ENCODE measurements at places on chromosomes 1 and 21.
A peak's percentile ranks its signal among the peaks of the same experiment; 100 is the strongest.

DNA sequence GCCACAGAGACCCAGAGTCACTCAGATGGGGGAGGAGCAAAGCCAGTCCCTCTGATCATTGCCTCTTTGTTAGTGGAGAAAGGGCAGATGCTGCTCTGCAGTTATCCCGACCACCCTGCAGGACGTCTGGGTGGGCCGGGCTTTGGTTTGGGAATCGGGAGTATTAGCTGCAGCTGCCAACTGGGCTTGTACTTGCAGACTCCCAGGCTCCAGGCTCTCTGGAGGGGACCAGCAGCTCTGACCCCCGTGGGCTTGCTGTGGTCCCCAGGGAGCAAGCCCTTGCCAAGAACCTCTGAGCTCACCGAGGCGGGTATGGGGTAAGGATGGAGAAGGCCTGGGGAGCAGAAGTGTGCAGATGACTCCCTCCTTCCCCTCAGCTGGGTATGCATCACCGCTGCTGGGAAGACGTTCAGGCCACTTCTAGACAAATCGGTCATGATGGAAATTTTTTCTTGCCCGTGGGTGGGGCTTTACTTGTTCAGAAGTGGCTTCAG, 21.6 kb downstream of the MAPKAPK2 start:
- DNase-seq, result peak; percentile 76

DNA sequence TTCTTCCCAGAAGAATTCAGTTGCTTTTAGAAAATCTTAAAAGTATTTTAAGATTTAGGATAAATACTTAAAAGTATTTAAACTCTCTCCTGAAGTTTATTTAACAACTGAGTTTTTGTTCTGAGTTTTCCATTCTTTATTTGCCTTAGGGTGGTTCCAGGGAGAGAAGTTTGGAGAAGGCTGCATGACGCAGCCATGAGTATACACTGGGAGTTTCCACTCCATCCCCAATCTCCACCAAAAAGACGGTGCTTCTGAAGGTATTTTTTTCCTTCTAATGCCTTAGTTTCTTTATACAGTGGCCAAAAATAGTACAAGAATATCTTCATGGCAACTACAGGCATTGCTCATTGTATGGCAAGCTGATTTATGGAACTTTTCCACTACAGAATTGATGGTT, 122.7 kb downstream of the ST6GALNAC5 start:
- no peak for DNase-seq

- no peak for DNase-seq
These were observed 94.9 kb upstream of the LBR start for GRCh38 chr1:225522588-225523262.

DNA sequence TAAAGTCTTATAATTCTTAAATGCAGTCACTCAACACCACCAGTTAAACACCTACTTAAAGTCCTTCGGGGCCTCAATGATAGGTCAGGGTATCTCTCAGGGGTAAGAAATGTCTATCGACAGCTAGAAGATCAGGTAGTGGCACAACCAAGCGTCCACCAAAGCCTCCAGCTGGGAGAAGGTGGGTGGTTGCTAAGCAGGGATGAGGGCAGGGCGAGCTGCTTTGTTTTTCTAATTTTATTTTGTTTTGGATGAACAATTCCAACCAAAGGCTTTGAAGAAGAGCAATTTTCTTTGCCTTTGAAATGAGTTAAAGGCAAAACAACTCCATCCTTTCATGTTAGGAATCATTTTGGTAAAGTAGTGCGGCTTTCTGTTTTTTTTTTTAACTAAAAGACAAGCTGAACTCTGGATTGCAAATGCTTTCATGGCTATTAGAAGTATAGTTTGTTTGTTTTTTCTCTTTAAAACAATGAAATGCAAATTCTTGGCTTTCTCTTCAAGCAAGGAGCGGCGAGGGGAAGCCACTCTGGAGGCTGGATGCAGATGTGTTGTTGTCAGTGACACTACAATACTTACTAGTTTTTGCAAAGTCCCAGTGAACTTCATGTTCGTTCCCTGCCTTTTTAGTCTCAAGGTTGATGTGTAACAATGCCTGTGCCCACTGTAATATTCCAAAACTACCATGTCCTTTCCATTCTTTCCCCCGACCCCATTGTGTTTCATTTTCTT, 106.0 kb downstream of the MRPS6 start:
- no peak for DNase-seq

GRCh38 chr1:89600451-89601224, 32.3 kb upstream of the LRRC8C start:
- DNase-seq, result no peak
